Lower leg skin (tissue), 4 donors: ENCODE measurements at places on chromosomes 6 and 20. TPM values are rescaled to one million over a fixed set of nuclear protein-coding genes. Genes with fewer than 3 reads are reported as not detected.

- no peak for DNase-seq
Measured at GRCh38 chr6:10939840-10940239, 53.0 kb downstream of the SYCP2L start.

DNA sequence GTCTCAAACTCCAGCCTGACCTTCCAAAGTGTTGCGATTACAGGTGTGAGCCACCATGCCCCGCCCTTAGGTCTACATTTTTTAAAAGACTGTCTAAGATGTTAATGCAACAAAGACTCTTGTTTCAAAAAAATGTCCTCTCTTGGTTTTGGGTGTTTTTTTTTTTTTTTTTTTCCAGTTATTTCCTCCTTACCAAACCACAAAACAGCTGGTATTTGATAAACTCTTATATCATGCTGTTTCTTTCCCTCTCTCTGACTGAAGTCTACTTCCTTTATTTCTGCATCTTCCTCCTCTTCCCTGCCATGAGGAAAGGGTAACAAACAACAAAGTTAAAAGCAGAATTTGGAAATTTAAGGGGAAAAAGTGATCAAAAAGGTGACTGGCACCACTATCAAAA is 21.2 kb downstream of the STK38 start:
- DNase-seq, result no peak

- no peak for DNase-seq
Measured at GRCh38 chr20:14790771-14791620, 453.6 kb upstream of the FLRT3 start.

GRCh38 chr6:146582857-146583256 is 15.9 kb upstream of the ADGB start:
- DNase-seq, result peak; percentile 45

VGLL2 gene
- not detected for total RNA-seq

HLA-DRB5 gene
- 1.4 TPM for total RNA-seq

CRIP3 gene
- total RNA-seq, result not detected

PLG gene
- not detected for total RNA-seq

ASIP gene
- 0.83 TPM for total RNA-seq
